ENCODE measurements at places on chromosomes 3 and 15. TPM values are rescaled to one million over a fixed set of nuclear protein-coding genes. Genes with fewer than 3 reads are reported as not detected.

The FBN1 gene
- 1,104 TPM for total RNA-seq

The TNIK gene
- 15.5 TPM for total RNA-seq

The NANOGP8 gene
- not detected for total RNA-seq

The GCSAM gene
- total RNA-seq = not detected

The KPNA1 gene
- total RNA-seq = 71.5 TPM
